ENCODE measurements at places on chromosomes 2 and 18.

- no peak for DNase-seq
Measured at GRCh38 chr2:238169048-238169707, 10.4 kb downstream of the ERFE start.

DNA sequence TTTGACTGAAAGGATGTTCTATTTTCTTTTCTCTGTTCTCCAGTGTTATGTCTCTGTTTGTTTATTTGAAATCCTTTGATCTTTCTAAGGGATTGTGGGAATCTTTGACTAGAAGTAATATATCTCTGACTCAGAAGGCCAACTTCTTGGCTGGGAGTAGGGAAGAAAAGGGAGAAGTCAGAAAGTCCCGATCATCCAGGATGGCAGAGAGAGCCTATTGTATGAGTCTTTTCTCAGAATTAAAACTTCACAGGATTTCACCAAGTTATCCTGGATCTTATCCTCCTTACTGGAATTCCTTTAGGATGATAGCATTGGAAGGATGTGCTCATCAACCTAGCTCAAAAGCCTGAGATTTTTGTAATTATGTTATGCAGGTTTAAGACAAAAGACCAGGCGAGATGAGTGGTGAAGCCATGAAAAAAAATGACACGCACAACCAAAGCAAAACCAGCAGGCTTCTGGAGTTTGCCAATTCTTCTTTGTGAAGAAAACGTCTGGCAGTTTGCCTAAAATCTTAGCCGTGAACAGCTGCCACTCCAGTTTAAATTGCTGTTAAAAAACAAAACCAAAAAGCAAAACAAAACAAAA is 383.6 kb upstream of the SMIM21 start:
- no peak for DNase-seq

GRCh38 chr2:111226876-111227700 is 106.4 kb downstream of the BCL2L11 start:
- DNase-seq = no peak

- DNase-seq = no peak
Measured at GRCh38 chr2:152405206-152406118, 70.5 kb downstream of the FMNL2 start.

DNA sequence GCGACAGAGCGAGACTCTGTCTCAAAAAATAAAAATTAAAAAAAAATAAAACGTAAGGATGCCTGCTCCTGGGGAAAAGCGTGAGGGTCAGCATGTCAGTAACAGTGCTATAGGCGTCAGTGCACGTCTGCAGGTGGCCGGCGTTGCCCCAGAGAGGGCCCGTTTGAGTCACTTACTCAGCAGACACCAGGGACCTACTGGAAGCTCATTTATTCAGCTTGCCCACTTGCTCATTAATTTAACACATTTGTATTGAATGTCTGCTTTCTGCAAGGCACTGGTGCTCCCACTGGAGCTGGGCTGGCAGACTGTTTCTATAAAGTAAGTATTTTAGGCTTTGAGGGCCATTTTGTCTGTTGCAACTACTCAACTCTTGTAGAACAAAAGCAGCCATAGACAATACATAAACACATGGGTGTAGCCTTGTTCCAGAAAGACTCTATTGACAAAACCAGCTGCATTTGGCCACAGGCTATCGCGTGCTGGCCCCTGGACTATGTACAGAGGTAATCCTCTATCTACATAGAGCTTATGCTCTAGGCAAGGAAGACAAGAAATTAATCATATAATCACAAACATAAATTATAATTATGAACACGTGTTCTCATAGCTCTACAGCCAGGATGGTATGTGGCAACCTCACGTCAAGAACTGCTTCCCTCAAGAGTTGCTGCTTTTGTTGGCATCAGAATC is 73.2 kb downstream of the KLHL29 start:
- DNase-seq = no peak

DNA sequence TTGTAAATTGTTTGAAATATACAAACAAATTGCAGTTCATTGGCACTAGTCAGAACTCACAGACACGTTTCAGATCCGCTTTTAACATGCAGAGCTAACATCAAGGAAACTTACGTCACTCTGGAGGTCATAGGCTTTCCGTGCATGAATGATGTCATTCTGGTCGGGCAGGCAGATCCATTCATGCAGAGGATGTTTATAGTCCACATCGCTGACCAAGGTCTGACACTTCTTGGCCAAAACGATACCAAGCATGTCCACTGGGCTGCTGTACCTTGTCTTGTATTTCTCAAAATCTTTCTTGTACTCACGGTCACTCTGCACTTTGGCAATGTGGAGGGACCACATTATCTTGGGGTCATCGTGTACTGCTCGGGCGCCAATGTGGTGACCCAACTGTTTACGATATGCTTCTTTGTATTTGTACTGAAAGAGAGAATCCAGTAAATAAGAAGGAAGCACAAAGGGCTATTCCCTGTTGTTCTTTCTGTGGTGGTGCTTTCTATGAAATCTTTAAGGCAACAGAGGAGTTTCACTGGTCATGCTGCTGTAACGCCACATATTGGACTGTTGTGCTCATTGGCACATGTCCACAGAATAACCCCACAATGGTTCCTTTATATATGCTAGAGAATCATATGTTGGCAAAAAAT is 114.8 kb downstream of the NEB start:
- DNase-seq = no peak

- DNase-seq = no peak
Measured at GRCh38 chr2:102387763-102388546, 32.4 kb downstream of the IL18R1 start.

DNA sequence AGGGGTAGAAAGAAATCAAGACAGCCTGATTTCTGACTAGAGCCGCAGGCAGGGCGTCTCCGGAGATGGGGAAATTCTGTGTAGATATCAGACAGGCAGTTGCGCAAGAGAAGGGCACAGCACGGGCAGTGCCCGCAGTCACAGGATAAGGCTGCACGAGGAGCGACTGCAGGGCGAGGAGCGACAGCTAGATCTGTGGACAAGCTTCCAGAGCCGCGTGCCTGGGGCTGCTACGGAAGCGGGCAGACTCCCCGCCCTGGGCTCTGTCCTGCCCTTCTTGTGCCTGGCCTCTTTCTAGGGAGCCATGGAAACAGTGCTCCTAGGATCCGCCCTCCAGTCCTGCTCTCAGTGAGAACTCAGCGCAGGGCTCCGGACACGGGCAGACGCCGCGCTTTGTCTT is 12.6 kb downstream of the MC5R start:
- DNase-seq = no peak

- DNase-seq = no peak
Measured at GRCh38 chr2:113972766-113973165, 82.9 kb downstream of the ACTR3 start.

- DNase-seq = no peak
Measured at GRCh38 chr18:68445136-68445535, 269.8 kb downstream of the TMX3 start.

- DNase-seq = no peak
Measured at GRCh38 chr2:218896501-218897393, 16.1 kb downstream of the WNT10A start.

GRCh38 chr2:176556373-176556772 is 287.1 kb downstream of the MTX2 start:
- DNase-seq = no peak

GRCh38 chr2:201654616-201655384 is 11.5 kb upstream of the TMEM237 start:
- DNase-seq = no peak

GRCh38 chr2:100413571-100413970 is 3.9 kb downstream of the CHST10 start:
- no peak for DNase-seq

GRCh38 chr2:222796413-222797103 is 64.3 kb upstream of the ACSL3 start:
- DNase-seq = no peak

GRCh38 chr2:112794841-112795240 is 10.5 kb upstream of the IL1A start:
- DNase-seq = no peak

GRCh38 chr18:46418663-46419260 is 238.3 kb downstream of the LOXHD1 start:
- no peak for DNase-seq

GRCh38 chr2:159098361-159098760 is 129.9 kb downstream of the TANC1 start:
- no peak for DNase-seq

- no peak for DNase-seq
Measured at GRCh38 chr2:8078705-8079104, 603.2 kb upstream of the ID2 start.

GRCh38 chr2:144553379-144553778 is 33.5 kb upstream of the ZEB2 start:
- DNase-seq = no peak

DNA sequence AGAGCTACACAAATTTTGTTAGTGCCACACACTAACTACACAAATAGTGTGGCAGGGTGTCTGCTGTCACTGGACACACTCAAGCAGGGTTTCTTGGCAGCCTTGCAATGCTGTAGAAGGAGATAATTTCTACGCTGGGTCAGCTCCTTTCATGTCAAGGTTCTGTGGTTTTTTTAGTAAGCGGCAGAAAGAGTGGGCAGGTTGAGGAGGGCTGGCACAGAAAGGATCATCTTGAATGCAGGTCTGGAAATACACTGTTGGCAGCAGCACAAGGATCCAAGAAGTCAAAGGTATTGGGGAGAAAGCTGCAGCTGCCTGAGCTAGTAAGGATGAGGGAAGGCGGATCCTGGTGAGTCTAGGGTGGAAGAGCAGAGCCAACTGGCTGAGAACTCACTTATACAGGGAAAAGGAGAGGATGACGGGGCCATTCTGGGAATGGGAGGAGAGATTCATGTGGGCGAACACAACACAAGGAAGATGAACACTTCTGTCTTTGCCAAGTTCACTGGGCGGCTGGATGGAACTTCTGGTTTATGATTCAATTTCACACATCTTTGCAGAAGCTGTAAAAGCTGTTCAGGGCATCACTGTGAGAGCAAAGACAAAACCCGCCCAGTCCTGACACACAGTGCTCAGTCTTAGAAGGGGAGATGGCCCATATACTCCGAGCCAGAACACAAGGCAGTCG is 16.9 kb upstream of the CYRIA start:
- no peak for DNase-seq

DNA sequence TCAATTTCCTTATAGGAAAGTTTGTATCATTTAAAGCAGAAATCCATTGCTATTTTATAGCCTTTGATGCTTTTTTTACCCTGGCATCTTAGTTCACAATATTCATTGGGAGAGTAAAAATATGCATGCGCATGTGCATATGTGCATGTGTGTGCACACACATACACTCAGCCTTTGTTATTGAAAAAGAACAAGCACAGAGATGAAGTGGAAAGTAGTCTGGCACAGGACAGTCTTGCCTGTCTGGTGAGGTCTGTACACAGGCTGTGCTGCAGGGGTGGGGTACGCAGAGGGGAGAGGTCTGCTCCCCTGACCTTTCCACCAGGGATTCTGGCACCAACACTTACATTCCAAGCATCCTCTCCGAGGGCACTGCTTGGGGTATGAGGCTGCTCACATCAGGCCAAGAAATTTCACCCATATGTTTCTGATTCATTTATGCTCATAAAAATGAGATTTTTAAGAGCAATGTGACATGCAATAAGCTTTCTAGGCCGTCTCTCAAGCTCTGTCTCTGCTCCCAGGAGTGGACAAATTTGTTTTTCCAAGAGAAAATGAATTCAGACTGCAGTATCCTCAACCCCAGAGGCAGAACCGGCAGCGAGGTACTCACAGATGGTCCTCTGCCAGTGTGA is 237.2 kb downstream of the INSIG2 start:
- no peak for DNase-seq
